Dermis lymphatic vessel endothelial cell (primary cell): ENCODE measurements at places on chromosomes 5 and 9. TPM values are rescaled to one million over a fixed set of nuclear protein-coding genes. Genes with fewer than 3 reads are reported as not detected.

Gene ZNF658
- 5.0 and 6.2 TPM in 2 replicates for total RNA-seq

Gene TMEFF1
- 9.3 and 12.0 TPM in 2 replicates for total RNA-seq

Gene GAPT
- total RNA-seq, result not detected in 2 replicates

Gene C1QTNF3
- total RNA-seq, result 1.1 and 1.4 TPM in 2 replicates

Gene EDIL3
- 0.09 and 0.22 TPM in 2 replicates for total RNA-seq

Gene PRRX2
- total RNA-seq, result 0.17 and 0.33 TPM in 2 replicates

Gene CACNA1B
- total RNA-seq, result 0.09 and 0.11 TPM in 2 replicates

Gene FAXDC2
- total RNA-seq, result 14.8 and 15.5 TPM in 2 replicates

Gene EGFL7
- total RNA-seq, result 364 and 407 TPM in 2 replicates

Gene PAXX
- total RNA-seq, result 8.0 and 9.2 TPM in 2 replicates

Gene SLC6A7
- not detected in 2 replicates for total RNA-seq

Gene CNTNAP3
- total RNA-seq, result 86.4 and 88.0 TPM in 2 replicates

Gene SLC34A1
- not detected in 2 replicates for total RNA-seq

Gene SLC6A19
- total RNA-seq, result not detected in 2 replicates

Gene MARCHF11
- not detected in 2 replicates for total RNA-seq

Gene SOHLH1
- not detected in 2 replicates for total RNA-seq

Gene DHFR
- 7.7 and 10.4 TPM in 2 replicates for total RNA-seq

Gene CAMK4
- 0.33 and 0.69 TPM in 2 replicates for total RNA-seq

Gene SPATA31A3
- not detected in 2 replicates for total RNA-seq

Gene PCDHGA11
- total RNA-seq, result 6.7 and 7.5 TPM in 2 replicates

Gene TUT7
- total RNA-seq, result 27.4 and 42.0 TPM in 2 replicates

Gene LCN12
- total RNA-seq, result 0.11 TPM in 1 of 2 replicates, not detected in the other

Gene CSF1R
- not detected in 2 replicates for total RNA-seq

Gene STING1
- 33.7 and 42.6 TPM in 2 replicates for total RNA-seq

Gene CDH9
- total RNA-seq, result not detected in 2 replicates

Gene TEX48
- total RNA-seq, result not detected in 2 replicates

Gene SV2C
- under 0.01 TPM in 2 replicates for total RNA-seq

Gene FOXI1
- not detected in 2 replicates for total RNA-seq

Gene TAF1L
- total RNA-seq, result under 0.01 TPM in 2 replicates

Gene TERT
- not detected in 2 replicates for total RNA-seq

Gene PCDHB2
- total RNA-seq, result 0.22 and 1.7 TPM in 2 replicates

Gene PPP2R2B
- not detected in 2 replicates for total RNA-seq

Gene QRFP
- not detected in 2 replicates for total RNA-seq

Gene SPINK4
- not detected in 2 replicates for total RNA-seq

Gene MYORG
- total RNA-seq, result 0.86 and 1.2 TPM in 2 replicates

Gene ISL1
- total RNA-seq, result not detected in 2 replicates

Gene FGF1
- 0.09 and 0.54 TPM in 2 replicates for total RNA-seq

Gene IL9
- not detected in 2 replicates for total RNA-seq

Gene SIT1
- total RNA-seq, result not detected in 2 replicates

Gene CD180
- total RNA-seq, result under 0.01 TPM in 2 replicates

Gene IL33
- total RNA-seq, result 1.7 and 4.5 TPM in 2 replicates

Gene DROSHA
- 38.7 and 42.3 TPM in 2 replicates for total RNA-seq
